ENCODE measurements at places on chromosomes 4 and X.

DNA sequence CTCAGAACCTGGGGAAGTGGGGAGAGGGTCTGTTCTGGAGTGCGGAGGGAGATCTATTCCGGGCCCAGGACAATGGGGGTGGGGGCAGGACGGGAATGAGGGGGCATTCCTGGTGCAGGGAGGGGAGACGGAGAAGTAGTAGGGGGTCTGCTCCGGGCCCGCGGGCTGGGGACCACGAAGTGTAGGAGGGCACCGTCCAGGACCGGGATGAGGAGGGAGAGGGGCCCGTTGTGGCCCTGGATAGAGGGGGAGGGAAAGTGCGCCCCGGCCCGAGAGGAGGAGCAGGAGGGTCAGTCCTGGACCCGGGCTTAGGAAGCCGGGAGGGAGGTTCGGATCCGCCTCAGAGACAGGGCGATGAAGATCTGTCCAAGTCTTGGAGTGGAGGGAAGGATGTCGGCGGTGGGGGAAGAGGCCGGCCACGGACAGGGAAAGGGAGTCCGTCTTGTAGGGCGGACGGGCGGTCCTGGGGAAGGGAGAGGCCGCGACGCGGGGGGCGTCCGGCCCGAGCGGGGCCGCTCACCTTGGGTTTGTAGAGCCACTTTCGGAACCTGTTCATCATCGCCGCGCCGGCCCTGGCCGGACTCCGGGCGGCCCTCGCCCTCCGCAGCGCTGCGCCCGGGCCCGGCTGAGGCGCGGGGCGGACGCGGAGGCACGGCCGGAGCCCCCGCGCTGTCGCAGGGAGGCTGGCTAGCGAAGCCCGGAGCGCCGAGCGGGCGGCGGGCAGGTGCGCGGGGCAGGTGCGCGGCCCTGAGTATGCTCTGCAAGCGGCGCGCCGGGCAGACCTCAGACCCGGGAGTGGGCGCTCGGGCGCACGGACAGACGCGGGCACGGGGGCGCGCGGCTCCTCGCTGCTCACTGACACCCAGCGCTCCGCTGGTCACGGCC, at the start of gene ZFYVE28:
Gene ZFYVE28 (minus strand): TSS at position 881 of the 885 bp plus-strand sequence. CDS start 322 bp downstream, at position 559.
- no peak for DNase-seq

- DNase-seq = no peak
Observed at GRCh38 chr4:11355226-11355625, 73.5 kb downstream of the HS3ST1 start.

DNA sequence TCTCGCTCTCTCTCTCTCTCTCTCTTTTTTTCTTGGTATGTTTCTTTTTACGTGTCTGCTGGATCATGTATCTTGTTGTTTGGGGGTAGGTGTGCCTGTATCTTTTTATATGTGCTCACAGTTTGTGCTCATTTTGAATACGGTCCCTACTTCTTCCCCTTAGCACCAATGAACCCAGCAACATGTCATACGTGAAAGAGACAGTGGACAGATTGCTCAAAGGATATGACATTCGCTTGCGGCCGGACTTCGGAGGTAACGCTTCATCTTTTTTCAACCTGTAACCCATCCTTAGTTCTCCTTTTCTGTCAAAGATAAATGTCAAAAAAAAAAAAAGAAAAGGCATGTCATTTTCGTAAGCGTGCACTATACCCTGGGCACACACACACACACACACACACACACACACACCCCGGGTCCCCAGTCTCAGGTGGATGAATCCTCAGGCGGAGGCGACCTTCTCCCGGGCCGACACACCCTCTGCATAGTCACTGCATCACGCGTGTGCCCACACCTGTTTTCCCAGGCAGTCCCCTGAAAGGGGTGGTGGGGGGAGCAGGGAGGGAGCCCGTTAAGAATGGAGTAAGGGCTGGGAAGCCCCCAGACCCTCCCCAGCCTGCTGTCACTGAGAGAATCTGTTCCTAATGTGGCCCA, 511 bp downstream of the GABRB1 start:
- DNase-seq = no peak

DNA sequence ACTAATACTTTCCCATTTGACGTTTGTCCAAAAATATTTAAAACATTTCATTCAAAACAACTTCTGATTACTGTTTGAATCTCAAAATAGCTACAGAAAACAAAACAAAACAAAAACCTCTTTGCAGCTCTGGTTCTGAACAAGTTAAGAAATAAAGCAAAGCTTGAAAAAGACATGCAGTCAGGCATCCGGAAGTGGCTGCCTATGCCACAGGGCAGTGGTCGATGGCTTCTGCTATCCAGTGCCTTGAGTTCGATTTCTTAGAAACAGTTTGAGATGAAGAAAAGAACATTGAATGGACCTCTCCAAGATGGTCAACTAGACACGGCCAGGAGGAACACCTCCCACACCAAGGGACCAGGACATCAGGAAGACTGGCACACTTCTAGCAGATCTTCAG, 125.3 kb downstream of the SCFD2 start:
- DNase-seq = no peak

- no peak for DNase-seq
Observed at GRCh38 chr4:134215620-134216344, 14.2 kb upstream of the PABPC4L start.

DNA sequence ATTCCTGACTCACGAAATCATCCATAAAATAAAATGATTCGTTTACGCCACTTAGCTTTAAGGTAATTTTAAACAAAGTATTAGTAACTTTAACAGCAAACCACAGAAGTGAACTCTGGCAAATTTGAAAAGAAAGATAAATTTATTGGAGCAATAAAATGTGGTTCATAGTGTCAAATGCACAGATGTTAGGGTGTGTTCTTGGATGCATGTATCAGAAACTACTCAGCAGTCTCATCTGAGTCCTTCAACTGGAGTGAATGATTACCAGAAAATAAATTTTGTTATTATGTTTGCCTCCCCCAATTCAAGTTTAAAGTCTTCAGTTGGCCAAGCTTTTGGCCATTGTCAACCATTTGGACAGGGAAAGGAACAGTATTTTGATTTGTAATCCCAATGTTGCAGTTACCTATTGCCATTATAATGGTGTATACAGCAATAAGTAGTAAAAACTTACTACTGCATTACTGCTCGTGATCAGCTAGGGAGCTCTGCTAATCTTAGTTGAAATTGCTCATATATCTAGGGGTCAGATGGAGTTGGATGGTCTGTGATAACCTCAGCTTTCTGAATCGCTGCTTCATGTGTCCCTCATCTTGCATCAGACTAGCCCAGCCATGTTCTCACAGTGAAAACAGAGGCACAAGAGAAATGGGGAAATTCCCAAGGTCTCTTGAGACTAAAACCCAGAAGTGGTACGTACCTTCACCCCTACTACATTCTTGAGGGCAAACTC, 254.6 kb upstream of the KCNIP4 start:
- no peak for DNase-seq

DNA sequence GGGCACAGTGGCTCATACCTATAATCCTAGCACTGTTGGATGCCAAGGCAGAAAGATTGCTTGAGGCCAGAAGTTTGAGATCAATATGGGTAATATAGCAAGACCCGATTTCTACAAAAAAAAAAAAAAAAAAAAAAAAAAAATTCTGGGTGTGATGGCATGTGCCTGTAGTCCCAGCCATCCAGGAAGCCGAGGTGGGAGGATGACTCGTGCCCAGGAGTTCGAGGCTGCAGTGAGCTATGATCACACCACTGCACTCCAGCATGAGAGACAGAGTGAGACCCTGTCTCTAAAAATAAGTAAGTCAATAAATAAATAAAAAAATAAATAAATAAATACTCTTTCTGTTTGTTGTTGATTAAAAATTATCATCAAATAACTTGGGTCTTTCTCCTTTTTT, 62.4 kb upstream of the BMPR1B start:
- no peak for DNase-seq

GRCh38 chr4:123093236-123093635, 170.8 kb upstream of the NUDT6 start:
- DNase-seq = no peak

GRCh38 chr4:54877006-54877405, 219.2 kb downstream of the KIT start:
- DNase-seq = no peak

DNA sequence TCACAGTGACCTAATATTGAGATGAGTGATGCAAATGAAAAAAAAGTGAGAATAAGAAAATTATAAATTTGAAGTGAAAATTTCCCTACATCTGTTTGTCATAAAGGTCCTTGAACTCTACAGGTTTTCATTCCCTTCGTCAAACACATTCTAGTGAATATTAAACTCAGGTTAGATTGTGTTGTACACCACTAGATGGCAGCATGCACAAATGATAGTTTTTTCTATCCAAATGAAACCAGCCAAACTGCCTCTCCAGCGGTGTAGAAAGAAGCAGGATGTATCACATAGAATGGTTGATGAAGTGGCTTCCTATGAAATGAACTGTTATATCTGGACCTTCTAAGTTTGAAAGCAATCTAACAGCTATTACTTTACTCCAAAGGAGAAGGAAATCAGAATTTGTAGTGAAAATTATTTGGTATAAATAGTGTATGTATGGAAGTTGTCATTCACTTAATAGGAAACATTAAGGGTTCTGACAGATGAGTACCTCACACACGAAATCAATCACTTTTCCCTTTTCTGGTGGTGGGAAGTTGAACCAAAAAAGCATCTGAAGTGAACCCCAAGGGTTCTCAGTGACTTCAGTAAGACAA, 382.7 kb downstream of the UNC5C start:
- no peak for DNase-seq

DNA sequence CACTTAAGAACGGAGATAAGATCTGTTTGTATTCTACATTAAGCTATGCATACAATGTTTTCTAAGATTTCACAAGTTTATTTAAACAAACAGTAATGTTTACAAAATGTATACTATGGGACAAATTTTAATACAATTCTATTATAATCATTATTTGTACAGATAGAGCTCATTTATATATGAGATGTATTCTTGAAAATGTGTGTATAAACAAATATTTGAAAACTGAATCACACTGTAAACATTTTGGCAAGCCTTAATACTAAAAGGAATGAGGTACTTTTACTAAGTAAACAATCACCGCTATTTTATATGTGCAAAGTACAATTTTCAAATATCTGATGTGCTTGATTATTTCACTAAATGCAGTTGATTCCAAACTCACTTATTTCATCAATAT, 119.2 kb upstream of the MAB21L2 start:
- no peak for DNase-seq

DNA sequence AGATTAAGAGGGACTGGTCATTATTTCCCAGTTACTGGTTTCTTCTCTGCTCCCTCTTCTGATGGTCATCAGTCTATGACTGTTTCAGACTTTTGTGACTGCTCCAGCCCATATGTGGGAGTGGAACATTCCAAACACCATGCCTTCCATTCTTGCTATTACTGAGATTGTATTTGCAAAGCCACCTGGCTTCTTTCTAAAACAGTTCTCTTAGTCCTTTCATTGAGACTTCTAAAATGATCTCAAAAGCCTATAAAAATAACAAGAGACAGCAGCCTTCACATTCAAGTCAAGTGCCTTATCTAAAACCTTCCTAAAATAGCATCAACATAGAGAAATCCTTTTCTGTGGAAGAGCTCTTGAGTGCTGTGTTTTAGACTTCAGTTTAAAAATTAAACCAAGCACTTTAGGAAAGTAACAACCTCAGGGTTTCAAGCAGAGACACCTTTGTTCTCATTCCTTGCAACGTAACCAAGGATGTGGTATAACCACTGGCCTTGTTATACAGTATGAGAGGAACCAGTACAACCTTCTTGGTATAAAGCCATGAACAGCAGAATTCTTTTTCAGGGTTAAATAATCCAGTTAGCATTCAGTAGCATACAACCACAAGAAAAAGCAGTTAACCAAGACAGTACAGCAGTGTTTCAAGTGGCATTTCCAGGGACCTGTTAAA, 97.1 kb downstream of the NFKB1 start:
- DNase-seq = no peak

DNA sequence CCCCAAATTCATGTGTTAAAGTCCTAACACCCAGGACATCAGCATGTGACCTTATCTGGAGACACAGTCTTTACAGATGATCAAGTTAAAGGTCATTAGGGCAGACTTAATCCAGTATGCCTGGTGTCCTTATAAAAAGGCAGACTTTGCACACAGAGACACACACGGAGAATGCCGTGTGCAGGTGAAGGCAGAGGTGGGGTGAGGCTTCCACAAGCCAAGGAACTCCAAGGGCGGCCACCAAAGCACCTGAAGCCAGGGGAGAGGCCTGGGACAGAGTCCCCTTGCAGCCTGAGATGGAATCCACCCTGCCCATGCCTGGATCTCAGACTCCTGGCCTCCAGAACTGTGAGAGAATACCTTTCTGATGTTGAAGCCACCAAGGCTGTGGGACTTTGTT, 26.1 kb upstream of the SORCS2 start:
- no peak for DNase-seq

GRCh38 chrX:39577206-39577984, 520.4 kb downstream of the BCOR start:
- no peak for DNase-seq

DNA sequence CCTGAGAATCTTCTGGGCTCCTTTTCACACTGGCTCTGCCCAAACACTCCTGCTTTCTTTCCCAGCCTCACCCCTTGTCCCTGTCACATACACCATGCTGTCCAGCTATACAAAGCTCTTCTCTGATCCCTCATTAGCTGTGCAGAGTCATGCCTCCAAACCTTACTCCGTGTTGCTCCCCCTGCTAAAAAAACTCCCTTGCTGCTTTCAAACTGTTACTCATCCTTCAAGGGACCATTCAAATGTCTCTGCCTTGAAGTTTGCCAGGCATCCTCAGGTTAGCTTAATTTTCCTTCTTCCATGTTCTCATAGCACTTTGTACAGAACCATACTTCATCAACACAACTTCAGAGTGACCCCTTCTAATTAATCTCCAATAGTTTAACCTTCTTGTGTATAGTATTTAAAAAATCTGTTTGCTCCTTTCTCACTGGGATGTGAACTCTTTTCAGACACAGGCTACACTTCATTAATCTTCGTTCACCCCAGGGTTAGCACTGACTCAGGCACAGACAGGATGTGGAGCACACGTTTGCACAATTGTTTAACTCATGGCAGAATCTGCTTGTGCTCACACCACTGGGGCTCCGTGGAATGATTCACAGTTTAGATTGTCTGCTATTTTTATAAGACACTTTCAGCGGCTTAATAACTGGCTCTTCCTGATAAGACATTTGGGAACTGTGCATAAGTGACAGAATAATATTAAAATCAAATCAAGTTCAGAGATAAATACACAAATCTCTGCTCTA, 21.4 kb upstream of the SEL1L3 start:
- no peak for DNase-seq

Measured in stimulated activated CD4-positive, alpha-beta T cell treated with anti-CD3 and anti-CD28 coated beads, Interleukin-1b, Interleukin-23, amount 100 ng/mL, for 1 hour (primary cell).